Uterine smooth muscle cell (primary cell): ENCODE measurements at places on chromosomes 4 and X. TPM values are rescaled to one million over a fixed set of nuclear protein-coding genes. Genes with fewer than 3 reads are reported as not detected.

The NELFA gene
- total RNA-seq = 12.7 and 15.5 TPM in 2 replicates

The MAGEC3 gene
- total RNA-seq = not detected in 2 replicates

The XG gene
- total RNA-seq = 3.3 and 4.9 TPM in 2 replicates

The OPRPN gene
- total RNA-seq = not detected in 2 replicates

The HSD17B11 gene
- 31.3 and 35.9 TPM in 2 replicates for total RNA-seq

The DGAT2L6 gene
- total RNA-seq = not detected in 2 replicates
